ENCODE measurements at places on chromosomes 5 and 9.
A peak's percentile ranks its signal among the peaks of the same experiment; 100 is the strongest.

GRCh38 chr9:126440940-126441339 lies 114.3 kb downstream of the MVB12B start:
- no peak for DNase-seq

GRCh38 chr5:66518753-66519152 lies 77.4 kb upstream of the MAST4 start:
- DNase-seq = no peak

DNA sequence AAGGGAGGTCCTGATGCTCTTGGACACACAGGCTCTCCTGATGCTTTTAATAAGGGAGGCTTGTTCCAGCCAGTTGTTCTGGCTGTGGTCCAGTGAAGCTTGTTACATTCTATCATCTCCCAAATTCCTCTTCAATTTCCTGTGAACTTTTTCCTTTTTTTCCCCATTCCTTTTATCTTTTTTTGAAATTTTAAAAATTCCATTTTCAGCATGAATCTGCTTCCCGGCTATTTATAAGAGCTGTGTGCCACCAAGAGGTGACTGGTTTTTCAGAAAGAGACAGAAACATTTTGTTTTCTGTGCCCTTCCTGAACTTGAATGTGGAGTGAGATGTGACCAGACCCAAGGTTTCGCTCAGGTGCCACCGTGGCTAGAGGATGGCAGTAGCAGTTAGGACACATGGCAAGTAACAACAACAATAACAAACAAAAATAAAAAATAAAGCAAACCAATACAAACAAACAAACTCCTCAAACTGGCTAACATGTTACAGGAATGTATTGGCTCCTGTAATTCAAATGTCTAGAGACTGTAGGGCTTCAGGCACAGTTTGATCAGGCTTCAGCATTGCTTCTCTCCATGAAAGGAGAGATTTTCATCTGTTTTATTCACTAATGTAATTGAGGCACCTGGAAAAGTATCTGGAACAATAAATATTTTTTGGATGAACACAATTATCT lies 121.1 kb downstream of the BOD1 start:
- no peak for DNase-seq

DNA sequence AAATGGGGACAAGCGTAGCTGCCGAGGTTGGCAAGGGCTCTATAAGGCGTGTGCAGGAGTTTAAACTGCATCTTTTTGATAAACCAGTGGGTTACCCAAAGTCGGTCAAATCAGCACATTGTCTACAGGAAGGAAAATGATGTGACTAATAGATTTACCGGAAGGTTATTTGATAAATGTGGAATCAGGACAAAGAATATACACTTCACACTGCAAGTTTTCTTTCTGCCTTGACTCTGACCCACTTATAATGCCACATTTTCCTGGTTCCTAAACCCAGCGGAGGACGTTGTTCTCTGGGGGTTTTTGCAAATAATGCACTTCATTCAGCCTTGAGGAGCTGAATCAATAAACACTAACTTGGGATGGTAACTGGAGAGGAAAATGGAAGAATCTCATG lies 76.8 kb downstream of the TTLL11 start:
- DNase-seq = no peak

GRCh38 chr5:111984044-111984443 lies 227.1 kb upstream of the NREP start:
- no peak for DNase-seq

GRCh38 chr9:18507151-18507550 lies 33.2 kb downstream of the ADAMTSL1 start:
- no peak for DNase-seq

DNA sequence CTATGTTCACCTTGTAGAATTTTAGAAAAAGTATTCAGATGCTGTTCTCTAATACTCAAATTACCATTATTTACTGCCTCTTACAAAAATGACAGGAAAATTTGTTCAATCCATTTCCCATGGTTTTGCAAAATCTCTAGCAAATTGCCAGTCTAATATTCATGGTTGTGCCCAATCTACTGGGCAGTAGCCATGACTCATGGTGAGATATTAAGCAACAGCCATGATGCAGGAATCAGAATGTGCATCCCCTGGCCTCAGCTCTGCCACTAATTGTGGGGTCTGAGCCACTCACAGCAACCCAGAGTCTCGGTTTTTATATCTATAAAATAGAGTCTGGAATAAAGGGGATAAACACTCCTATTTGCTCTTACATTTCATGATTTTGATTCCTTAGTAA lies 353.6 kb downstream of the DEPDC1B start:
- DNase-seq = no peak

GRCh38 chr9:110835404-110835803 lies 166.8 kb downstream of the MUSK start:
- no peak for DNase-seq

GRCh38 chr5:135073761-135074345 lies 39.8 kb upstream of the PITX1 start:
- DNase-seq = peak; percentile 14

GRCh38 chr5:168266016-168266415 lies 25.4 kb upstream of the WWC1 start:
- DNase-seq = no peak

GRCh38 chr5:172106511-172107356 lies 81.3 kb downstream of the STK10 start:
- no peak for DNase-seq

DNA sequence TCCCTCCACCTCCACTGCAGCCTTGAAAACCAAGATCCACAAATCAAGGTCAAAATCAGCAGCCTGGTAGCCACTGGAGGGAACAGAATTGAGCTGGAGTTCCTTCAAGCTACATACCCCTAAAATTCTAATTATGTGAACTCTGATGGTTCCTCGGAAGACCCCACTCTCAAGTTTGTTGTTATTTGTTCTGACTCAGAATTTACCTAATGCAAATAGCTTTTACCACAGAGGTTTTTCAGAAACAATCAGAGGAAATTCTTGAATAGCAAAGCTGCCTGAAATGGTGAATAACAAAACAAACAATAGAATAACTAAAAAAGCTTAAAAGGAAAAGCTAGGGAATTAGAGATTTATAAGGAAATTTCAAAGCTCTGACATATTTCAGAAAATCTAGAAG lies 220.0 kb downstream of the CDH18 start:
- DNase-seq = no peak

DNA sequence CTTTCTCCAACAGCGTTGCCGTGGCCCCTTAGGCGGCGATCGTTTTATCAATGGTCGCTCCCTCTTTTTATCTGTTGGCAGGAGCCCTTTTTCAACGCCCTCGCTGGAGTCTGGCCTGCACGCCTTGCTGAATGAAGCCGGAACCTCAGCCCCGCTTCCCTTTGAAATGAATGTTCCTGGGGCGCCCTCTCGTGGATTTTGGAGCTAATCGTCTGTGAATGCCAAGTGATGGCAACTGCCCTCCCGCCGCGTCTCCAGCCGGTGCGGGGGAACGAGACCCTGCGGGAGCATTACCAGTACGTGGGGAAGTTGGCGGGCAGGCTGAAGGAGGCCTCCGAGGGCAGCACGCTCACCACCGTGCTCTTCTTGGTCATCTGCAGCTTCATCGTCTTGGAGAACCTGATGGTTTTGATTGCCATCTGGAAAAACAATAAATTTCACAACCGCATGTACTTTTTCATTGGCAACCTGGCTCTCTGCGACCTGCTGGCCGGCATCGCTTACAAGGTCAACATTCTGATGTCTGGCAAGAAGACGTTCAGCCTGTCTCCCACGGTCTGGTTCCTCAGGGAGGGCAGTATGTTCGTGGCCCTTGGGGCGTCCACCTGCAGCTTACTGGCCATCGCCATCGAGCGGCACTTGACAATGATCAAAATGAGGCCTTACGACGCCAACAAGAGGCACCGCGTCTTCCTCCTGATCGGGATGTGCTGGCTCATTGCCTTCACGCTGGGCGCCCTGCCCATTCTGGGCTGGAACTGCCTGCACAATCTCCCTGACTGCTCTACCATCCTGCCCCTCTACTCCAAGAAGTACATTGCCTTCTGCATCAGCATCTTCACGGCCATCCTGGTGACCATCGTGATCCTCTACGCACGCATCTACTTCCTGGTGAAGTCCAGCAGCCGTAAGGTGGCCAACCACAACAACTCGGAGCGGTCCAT lies 10.0 kb downstream of the S1PR3 start:
- DNase-seq = peak; percentile 29

DNA sequence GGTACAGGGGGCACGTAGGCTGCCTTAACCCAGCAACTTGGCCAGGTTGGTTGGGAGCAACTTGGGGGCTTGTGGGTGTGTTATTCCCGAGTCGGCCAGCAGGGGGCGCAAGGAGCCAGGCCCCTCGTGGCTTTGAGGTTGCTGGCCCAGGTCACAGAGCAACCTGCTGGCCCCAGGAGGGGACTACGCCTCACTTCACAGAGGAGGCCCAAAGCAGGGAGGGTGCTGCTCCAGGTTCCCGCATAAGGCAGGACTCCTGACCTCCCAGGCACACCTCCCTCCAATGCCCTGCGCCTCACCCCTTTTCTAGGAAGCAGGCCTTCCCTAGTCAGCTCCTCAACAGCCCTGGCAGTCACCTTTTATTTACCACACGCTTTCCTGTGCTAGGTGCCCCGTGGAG lies 18.1 kb downstream of the KYAT1 start:
- DNase-seq = no peak

- no peak for DNase-seq
These were observed 337.5 kb upstream of the PCSK5 start for GRCh38 chr9:75552941-75553340.

Data from NCI-H2081 treated with DMSO at 0.1 percent for 48 hours (cell line).